ENCODE measurements at places on chromosomes 1 and 21. TPM values are rescaled to one million over a fixed set of nuclear protein-coding genes. Genes with fewer than 3 reads are reported as not detected.

- DNase-seq: no peak
Measured at GRCh38 chr1:83960669-83961277, 38.2 kb downstream of the TTLL7 start.

Gene BEND5
- 6.3 TPM for total RNA-seq

Gene TNNI3K
- total RNA-seq: not detected

- peak; percentile 86 for DNase-seq
Measured at GRCh38 chr1:34984793-34985608, at the start of gene TMEM35B. TMEM35B (minus strand) TSS chr1:34985347; CDS start chr1:34985305, 42 bp downstream.

DNA sequence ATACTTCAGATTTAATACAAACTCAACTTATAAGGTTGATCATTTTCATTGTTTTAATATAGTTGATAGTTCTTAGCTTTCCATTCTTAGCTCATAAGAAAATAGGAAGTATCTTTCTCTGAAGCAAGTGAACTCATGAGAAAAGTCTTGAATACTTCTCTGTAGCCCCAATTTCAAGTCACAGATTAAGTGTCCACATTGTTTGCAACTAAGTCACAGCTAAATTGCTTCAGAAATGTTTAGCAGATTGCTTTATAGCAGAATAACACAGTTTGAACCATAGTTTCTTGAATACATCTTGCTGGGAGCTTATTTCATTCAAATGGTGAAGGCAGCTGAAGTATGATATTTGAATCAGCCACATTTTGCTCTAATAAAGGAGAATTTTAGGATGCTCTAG, 10.6 kb upstream of the PKN2 start:
- DNase-seq: no peak

DNA sequence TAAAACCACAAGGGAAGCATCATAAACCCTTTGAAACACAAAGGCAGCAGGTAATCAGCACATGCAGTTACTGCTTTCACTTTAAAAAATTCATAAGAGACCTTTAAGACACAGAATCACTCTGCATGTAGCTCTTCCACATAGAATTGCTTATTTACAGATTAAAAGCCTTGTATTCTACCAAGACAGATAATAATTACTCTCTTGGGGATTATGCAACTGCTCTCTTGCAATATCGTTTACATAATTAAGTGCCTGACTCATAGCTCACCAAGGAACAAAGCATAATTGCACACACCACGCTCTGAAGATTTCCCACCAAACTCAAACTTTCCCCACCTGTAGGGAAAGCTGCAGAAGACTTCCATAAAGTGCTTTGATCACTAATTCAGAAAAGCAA, 87.9 kb downstream of the VAV3 start:
- DNase-seq: no peak

Data from activated CD8-positive, alpha-beta T cell treated with anti-CD3 and anti-CD28 coated beads, Interleukin-2, amount 10 ng/mL, durations not matched to agents 7 days and 5 days (primary cell).